ENCODE measurements at places on chromosomes 5 and 9.

GRCh38 chr5:135451581-135452320 is 400 bp downstream of the TIFAB start:
- DNase-seq = no peak

GRCh38 chr9:109640580-109641371 is 139.2 kb upstream of the PALM2AKAP2 start:
- DNase-seq = peak; percentile 69

- no peak for DNase-seq
Observed at GRCh38 chr9:94928691-94929368, 202.3 kb downstream of the AOPEP start.

DNA sequence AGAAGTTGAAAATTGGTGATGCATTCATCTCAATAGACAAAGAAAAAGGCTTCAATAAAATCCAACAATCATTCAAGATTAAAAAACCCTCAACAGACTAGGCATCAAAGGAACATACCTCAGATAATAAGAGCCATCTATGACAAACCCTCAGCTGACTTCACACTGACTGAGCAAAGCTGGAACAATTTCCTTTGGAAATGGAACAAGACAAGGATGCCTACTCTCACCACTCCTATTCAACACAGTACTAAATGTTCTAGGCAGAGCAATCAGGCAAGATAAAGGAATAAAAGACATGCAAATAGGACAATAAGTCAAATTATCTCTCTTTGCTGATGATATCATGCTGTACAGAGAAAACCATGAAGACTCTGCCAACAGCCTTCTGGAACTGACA is 1188.1 kb downstream of the DTWD2 start:
- no peak for DNase-seq

DNA sequence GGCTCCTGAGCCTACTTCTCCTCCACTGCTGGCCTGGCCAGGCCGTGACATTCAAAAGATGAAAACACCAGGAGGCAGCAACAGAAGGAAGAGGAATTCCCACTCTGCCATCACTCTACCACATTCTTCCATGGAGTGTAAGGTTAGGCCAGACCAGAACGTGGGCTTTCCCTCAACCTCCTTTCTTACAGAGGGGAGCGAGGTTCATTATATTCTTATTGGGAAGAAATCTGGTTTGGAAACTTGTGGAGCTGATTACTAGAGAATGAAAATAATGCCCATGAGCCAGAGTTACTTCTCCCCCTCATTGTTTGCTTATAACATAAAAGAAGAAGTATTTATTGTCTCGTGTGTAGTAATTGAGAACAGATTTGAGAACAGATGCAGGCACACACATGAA is 136.3 kb upstream of the BASP1 start:
- DNase-seq = no peak

- DNase-seq = no peak
Observed at GRCh38 chr5:151772846-151773561, 1.2 kb downstream of the G3BP1 start.

DNA sequence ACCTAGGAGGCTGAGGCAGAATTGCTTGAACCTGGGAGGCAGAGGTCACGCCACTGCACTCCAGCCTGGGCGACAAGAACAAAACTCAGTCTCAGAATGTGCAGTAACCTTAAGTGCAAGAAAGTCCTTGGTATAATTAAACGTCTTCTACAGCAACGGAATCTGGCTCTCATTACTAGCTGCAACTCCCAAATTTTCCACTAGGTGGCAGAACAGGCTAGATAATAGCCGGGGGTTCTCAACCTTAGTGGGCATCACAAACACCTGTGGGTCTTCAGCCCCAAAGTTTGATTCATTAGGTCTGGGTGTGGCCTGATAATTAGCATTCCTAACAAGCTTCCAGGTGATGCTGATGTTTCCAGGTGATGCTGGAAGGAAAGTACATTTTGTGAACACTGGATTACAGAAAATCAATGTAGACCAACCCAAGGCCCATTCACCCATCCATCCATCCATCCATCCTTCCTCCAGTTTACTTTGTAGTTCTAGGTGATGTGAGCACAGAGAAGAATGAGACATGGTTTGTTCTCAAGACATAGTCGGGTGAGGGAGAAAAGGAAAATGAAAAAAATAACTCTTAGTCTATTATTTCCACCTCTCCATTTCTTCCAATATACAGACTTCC is 37.3 kb downstream of the FBXW2 start:
- peak; percentile 19 for DNase-seq

GRCh38 chr9:136138566-136138965 is 19.9 kb upstream of the TMEM250 start:
- DNase-seq = no peak

GRCh38 chr5:20949636-20950035 is 961.6 kb upstream of the CDH18 start:
- DNase-seq = no peak

- DNase-seq = no peak
Observed at GRCh38 chr9:122900791-122901190, 4.4 kb downstream of the RC3H2 start.

- no peak for DNase-seq
Observed at GRCh38 chr5:139571966-139572365, 10.8 kb downstream of the UBE2D2 start.

DNA sequence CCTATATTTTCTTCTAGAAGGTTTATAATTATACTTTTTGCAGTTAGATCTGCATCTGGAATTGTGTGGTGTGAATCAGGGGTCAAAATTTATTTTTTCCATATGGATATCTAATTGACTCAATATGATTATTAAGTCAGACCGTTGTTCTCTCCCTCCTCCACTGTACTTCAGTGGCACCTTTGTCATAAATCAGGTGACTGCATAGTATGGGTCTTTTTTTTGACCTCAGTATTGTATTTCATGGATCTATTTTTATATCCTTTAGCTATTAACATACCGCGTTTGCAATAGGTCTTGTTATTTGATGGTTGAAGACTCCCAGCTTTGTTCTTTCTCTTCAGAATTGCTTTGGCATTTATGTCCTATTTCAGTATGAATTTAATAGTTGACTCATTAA is 107.4 kb downstream of the BOD1 start:
- no peak for DNase-seq

GRCh38 chr9:93945400-93946337 is 9.5 kb downstream of the BARX1 start:
- DNase-seq = no peak

DNA sequence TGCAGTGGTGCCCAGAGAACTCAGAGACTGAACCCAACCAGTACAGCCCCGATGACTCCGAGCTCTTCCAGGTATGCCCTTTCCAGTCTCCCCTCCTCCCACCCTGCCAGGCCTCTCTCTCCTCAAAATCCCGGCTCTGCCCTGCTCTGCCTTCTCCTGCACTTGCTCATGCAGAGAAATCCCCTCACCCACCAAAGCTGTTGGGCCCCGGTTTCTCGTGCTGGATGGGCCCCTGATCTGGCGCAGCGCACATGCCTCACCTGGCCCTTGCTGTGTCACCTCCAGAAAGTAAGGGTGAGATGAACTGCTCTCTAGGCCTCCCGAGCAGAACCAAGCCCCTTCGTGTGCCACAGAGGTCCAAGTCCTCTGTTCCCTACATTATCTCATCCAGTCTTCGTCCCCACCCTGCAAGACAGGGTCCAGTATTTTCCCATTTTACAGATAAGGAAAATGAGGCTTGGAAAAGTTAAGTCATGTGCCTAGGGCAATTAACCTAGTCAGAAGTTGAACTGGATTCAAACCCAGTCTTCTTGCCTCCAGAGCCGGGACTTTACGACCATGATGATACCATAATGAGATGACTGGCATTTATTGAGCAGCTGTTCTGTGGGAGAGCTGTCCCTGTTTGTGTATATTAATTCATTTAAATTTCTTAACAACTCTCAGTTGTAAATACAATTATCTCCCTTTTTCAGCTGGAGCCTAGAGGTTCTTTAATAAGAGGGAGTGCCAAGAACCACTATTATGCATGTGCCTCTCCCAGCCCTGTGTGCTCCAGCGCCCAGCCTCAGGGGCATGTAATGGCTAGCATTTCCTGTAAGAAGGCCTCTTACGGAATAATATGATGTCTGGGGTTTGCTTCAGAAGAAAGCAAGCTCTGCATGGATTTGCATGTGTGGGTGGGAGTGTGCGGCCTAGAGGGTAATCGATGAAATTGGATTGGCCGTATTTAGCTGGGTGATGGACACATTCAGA is 90.7 kb downstream of the PPARGC1B start:
- no peak for DNase-seq

- DNase-seq = no peak
Observed at GRCh38 chr9:131976157-131977108, 103.2 kb downstream of the MED27 start.

DNA sequence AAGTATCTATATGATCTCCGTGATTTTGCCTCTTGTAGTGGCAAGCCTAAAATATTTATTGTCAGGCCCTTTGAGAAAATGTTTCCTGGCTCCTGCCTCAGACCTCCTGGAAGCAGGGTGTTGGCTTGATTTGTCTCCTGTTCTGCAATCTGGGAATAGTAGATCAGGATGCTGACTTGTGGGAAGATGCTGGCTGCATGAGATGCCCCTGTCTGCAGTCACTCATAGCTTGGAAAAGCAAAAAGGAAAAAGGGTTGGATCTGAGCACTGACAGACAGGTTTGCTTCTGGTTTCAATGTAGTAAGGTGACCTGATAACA is 16.7 kb downstream of the TJP2 start:
- DNase-seq = no peak

DNA sequence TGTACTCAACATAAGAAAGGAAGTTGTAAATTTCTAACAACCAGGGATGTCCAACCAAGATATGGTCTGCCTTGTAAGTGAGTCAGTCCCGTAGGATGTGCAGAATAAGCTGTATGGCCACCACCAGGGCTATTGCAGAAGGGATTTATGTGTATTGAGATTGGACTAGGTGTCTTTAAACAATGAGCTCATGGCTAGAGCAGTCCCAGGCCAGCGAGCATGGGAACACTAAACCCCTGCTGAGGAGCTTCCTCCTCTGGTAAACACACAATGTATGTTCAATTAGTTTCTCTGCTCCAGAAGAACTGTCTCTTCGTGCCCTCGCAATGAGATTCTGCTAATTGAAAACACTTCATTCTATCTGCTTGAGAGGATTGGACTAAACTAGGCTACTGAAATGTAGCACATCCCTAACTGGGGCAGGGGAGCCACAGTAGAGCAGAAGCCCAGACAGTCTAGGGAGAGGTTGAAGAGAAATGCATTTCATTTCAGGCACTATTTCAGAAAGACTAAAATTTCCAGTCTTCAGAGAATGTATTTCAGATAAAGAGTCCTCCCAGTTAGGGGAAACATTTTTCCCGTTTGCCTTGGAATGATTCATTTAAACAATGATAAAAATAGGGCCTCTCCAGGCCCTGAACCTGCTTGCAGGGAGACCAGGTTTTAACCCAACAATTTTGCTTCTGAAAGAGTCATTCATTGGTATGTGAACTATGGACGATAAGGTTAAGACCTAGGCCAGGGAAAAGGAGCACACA is 154.7 kb downstream of the FAM114A2 start:
- DNase-seq = no peak

GRCh38 chr5:54870271-54870670 is 115.1 kb downstream of the ESM1 start:
- DNase-seq = no peak

DNA sequence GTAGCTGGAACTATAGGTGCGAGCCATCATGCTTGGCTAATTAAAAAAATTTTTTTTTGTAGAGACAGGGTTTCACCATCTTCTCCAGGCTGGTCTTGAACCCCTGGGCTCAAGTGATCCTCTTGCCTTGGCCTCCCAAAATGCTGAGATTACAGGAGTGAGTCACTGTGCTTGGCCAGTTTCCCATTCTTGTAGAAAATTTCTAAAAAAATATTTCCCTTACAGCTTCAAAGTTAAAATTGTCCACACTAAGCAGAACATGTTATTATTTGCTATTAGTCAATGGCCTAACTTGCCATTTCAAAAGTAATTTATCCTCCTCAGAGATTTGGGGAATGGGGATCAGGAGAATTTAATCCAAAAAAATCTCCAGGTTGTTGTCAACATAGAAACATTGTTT is 40.1 kb downstream of the SLC38A9 start:
- no peak for DNase-seq

GRCh38 chr9:134519375-134520070 is 122.1 kb upstream of the COL5A1 start:
- no peak for DNase-seq

DNA sequence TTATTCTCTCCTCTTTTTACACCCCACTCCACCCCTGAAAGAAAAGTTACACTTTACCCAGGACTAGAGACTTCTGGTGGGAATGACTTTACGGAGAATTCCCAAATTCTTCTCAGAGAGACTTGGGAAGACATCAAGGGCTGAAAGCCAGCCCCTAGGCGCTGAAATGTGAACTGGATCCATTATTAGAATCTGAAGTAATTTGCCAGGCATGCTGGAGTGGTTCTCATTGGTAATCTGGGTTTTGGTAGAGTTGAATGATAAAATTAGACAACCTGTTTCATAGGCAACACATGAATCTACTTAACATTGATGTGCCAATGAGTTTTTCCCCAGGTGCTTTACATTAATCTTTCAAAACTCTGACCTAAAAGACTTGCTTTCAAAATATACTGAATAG is 324.8 kb downstream of the ADAMTS6 start:
- no peak for DNase-seq

DNA sequence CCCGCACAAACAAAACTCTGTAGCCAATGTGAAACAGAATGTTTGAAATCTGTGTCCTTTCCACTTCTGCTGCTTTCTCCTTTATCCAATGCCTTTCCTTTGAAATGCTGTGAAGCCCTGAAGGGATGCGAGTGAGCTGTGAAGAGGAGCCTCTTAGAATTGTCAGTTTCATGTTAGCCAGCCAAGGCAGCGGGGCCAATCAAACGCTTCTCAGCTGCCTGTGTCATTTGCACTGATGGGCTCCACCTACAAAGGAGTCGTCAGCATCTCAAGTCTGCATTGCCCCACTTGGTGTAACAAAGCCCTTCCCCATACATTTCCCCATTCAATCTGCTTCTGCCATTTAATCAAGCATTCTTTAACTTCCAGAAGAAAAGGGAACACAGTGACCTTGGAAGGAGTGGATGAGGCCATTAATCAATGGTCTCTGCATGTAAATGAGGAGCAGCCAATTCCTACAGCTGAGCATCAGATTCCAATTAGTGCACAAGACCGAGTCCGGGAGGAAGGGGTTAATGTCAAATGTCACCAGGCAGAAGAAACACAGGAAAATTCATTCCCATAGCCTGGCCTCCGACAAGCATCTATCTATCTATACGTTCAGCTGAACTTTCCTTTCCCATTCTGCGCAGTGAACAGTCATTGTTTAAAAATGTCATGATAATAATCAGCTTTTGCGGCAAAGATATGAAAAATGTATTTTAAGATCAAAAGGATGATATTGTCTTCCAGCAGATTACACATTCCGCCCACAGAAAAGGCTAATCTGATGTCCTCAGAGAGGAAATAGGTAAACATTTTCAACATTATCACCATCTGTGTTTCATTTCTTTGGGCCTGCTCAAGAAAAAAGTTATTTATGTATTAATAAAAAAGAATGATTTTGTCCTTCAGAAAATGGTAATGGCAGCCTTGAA is 154.6 kb downstream of the FSTL4 start:
- no peak for DNase-seq

DNA sequence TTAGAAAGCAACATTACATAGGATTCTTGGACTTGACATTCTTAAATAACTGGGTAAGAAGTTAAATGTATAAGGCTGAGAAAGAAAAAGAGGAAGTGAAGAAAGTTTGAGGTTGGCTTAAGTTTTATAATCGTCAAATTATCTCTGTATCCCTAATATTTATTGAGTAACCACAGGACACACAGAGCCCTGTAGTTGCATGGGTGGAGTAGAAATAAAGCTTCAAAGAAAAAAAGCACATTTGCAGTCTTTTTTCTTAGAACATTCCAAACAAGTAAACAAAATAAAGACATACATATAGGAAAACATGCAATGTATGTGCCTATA is 137.0 kb downstream of the CCDC192 start:
- no peak for DNase-seq

GRCh38 chr5:147743678-147744374 is 38.7 kb downstream of the JAKMIP2 start:
- DNase-seq = no peak

GRCh38 chr5:17805227-17805825 is 171.1 kb downstream of the TAF11L14 start:
- no peak for DNase-seq

All from amygdala (tissue), 56 donors.